ENCODE measurements at places on chromosomes 3 and 15. TPM values are rescaled to one million over a fixed set of nuclear protein-coding genes. Genes with fewer than 3 reads are reported as not detected.

DNA sequence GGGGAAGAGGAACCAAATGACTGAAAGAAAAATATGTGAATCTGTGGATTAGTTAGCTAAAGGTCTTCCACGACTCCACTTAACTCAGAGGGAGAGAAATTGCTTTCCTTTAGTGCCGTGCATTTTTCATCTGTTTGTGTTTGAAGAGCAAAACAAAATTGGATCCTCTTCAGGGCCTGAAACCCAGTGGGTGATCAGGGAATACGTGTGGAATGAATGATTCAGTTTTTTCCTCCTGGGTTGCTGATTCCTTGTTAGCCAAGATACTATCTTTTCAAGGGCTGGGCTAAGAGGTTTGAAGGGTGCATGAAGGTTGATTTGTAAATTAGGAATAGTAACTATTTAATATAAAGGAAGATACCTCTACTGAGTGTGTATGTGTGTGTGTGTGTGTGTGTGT, 61.0 kb downstream of the TPRG1 start:
- no peak overlapping the region for H3K4me3 ChIP-seq
- no peaks in the 10 kb centered on the region for H3K4me1 ChIP-seq
- DNase-seq: no peak
- H3K36me3 ChIP-seq: no peaks in the 10 kb centered on the region

GRCh38 chr3:194766845-194767244, 81.2 kb downstream of the FAM43A start:
- peaks cover 26% of the 10 kb centered on the region for H3K4me1 ChIP-seq
- no peak overlapping the region for H3K27ac ChIP-seq
- H3K4me3 ChIP-seq: no peak overlapping the region
- no peak for DNase-seq

ARPIN gene
- total RNA-seq: 12.1 TPM

DNA sequence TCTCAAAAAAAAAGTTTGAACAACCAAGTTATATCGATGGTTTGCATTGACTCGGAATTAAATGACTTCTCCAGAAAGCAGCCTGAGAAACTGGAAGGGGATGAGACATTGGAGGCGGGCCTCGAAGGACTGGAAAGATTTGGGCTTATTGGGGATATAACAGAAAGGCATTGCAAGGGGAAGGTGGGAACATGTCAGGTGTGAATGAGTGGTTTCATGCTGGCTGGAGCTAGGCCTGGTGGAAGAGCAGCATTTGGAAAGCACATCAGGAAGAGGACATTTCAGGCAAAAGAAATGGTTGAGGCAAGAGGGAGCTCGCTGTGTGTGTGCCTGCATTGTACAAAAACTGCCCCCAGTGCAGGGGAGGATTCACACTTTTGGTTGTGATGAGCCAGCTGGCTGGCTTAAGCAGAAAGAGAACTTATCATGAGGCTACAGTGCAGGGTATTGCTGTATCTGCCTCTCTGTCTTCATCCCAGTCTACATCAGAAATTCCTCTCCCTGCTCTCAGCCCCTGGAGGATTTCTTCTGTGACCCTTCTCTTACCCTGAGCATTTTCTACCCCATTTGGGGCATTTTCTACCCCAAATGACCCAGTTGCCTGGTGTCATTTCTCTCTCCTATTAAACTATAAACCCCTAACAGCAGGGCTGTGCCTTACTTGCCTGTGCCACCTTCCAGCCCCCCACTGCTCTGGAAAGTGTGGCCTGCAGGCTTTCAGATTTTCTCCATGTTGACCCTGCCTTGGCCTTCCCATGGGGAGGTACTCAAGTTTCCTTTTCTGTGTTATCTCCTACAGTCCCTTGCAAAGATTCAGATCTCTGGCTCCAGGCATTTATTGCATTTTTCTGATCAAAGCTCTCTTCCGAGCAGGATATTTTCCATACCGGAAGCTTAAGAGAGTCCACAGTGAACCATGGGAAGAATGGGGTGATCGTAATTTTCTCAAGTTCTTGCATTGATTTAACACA, 64.4 kb upstream of the FLNB start:
- H3K4me3 ChIP-seq: no peak overlapping the region
- no peaks in the 10 kb centered on the region for H3K27me3 ChIP-seq
- H3K4me1 ChIP-seq: peaks cover 9% of the 10 kb centered on the region
- DNase-seq: no peak

- no peaks in the 10 kb centered on the region for H3K36me3 ChIP-seq
- no peak for DNase-seq
- H3K27me3 ChIP-seq: peaks cover 28% of the 10 kb centered on the region
- H3K27ac ChIP-seq: no peak overlapping the region
Observed at GRCh38 chr15:45780352-45780751, 145.5 kb downstream of the SQOR start.

GRCh38 chr3:144109944-144110343, 138.3 kb downstream of the DIPK2A start:
- H3K36me3 ChIP-seq: no peaks in the 10 kb centered on the region
- DNase-seq: no peak
- H3K4me3 ChIP-seq: no peak overlapping the region
- no peaks in the 10 kb centered on the region for H3K4me1 ChIP-seq
- H3K27ac ChIP-seq: no peak overlapping the region

TP63 gene
- total RNA-seq: 0.49 TPM

OCA2 gene
- total RNA-seq: 0.91 TPM

Data from spleen (tissue), 13 donors.